ENCODE measurements at places on chromosomes 11 and 22.
A peak's percentile ranks its signal among the peaks of the same experiment; 100 is the strongest.

GRCh38 chr11:60942970-60943565 lies 8.9 kb downstream of the SLC15A3 start:
- peak; percentile 51 for DNase-seq

DNA sequence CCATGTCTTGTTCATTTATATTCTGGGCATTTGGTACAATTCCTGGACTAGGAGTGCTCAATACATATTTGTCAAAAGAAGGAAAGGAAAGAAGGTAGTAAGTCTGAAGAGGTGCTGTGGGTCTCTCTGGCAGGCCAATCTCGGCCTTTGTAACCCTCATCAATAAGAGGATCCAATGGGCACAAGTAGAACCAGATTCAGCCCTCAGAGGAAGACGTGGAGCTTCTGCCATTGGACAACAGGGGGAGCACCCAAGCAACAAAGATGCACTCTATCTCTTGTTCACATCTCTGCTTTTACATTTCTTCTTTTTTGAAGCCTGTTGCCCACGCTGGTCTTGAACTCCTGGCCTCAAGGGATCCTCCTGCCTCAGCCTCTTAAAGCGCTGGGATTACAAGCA lies 2.2 kb upstream of the VPS11 start:
- peak; percentile 62 for DNase-seq

DNA sequence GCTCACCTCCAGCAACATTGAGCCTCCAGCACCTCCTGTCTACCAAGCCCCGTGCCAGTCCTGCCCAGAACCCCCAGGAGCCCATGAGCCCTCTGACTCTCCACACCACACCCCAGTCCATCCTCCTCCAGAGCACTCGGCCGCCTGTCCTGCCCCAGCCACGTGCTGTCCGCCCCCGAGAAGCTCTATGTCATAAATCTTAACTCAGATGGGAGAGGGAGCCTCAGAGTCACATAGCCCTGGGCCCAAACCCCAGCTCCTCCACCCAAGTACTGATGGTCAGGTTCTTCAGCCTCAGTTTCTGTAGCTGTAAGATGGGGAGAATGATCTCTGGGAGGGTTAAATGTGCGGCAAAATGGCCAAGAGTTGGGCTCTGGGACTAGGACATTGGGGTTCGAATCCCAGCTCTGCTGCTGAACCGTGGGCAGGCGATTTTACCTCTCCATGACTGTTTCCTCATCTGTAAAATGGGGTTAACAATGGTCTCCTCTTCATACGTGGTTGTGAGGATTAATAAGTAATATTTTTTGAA lies 27.8 kb downstream of the CYTH4 start:
- DNase-seq: no peak

- DNase-seq: peak; percentile 29
These were observed 263.1 kb downstream of the TMEM135 start for GRCh38 chr11:87300640-87301380.

- DNase-seq: peak; percentile 78
These were observed 12.9 kb downstream of the ABTB2 start for GRCh38 chr11:34344768-34345539.

GRCh38 chr11:4903484-4903883 lies at the start of gene OR51A7:
OR51A7 (plus strand) TSS chr11:4903783; CDS start chr11:4907370, 3,587 bp downstream.
- DNase-seq: no peak

- no peak for DNase-seq
These were observed 34.0 kb downstream of the HIPK3 start for GRCh38 chr11:33291004-33291777.

DNA sequence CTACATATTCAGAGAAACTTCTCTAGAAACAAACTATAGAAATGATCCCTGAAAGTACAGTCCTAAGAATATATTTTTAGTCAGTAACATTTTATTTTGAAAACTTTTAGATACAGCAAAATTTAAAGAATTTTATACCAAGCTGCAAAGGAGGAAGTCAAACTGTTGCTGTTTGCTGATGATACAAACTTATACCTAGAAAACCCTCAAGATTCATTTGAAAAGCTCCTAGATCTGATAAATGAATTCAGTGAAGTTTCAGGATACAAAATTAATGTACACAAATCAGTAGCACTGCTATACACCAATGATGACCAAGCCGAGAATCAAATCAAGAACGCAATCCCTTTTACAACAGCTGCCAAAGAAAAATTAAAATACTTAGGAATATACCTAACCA lies 10.1 kb downstream of the ZBTB44 start:
- DNase-seq: no peak

GRCh38 chr22:44782363-44782963 lies 30.1 kb downstream of the ARHGAP8 start:
- no peak for DNase-seq

DNA sequence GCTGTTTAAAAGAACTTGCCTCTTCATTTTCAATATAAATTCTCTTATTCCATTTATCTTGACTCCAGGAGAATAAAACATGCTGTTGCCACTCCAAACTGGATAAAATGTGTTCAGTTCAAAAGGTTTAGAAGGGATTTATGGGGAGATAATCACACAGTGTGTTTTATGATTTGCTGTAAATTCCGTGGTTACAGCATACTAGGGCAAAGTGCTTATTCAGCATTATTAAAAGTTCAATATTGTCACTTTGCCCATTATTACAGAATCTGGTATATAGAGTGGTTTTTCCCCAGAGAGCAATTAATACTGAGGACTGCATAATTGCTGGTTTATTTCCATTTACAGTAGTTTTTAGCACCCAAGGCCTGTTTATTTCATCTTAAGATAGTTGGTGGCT lies 780.9 kb upstream of the RAG2 start:
- no peak for DNase-seq

DNA sequence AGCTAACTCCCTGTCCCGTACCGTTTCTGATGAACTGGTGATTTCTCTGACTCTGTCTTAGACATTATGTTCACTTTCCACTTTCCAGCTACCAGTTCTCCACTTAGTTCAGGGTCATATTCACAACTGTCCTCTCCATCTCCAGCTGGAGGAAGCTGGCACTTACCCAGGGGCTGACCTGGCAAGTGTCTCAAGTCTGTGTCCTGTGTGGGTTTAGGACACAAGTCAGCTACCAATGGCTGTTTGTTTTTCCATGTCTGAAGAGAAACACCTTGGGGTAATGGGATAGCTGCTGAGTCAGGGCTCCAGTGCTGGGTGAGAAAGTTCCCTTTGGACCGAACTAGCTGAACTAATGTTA lies 134.4 kb downstream of the CSNK2A3 start:
- DNase-seq: no peak

GRCh38 chr22:21707677-21708076 lies 27.9 kb downstream of the YPEL1 start:
- DNase-seq: no peak

DNA sequence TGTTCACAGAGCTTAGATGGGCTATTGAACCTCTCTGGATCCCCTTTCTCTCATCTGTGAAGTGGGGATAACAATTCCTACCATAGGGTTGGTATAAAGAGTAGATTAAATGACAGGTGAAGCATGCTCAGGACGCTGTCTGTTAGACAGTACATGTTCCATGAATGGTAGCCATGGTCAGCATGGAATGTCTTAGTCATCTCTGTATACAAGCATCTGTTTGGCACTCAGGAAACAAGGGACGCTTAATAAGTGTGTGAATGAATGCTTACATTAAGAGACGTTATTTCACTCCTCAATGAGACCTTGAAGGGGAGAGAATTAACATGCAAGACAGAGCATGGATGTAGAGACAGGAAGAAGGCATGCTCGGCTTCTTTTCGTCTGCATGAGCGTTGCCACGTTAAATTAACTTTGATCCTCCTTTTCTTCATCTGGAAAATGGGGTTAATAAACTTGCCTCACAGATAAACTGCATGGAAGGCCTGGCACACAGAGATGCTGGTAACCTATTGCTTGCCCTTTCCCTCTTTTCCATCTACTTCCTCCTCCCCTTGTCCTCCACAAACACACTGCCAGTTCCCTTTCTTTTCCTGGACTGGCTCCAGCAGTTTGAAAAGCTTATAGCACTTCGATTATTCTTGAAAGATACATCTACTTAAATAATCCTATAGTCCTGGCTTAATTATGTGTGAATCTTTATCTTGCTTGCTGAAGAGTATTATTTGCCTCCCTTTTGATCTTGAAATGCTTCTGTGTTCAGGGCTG lies 267.2 kb upstream of the MTNR1B start:
- no peak for DNase-seq

DNA sequence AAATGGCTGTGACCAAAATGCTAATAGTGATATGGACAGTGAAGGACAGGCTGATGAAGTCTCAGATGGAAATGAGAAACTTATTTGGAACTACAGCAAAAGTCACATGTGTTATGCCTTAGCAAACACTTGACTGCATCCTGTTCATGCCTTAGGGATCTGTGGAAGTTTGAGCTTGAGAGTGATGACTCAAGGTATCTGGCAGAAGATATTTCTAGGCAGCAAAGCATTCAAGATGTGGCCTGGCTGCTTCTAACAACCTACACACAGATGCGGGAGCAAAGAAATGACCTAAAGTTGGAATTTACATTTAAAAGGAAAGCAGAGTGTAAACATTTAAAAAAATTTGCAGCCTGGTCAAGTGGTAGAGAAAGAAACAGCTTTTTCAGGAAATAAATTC lies 28.1 kb upstream of the CD81 start:
- DNase-seq: peak; percentile 31

- no peak for DNase-seq
These were observed 3.7 kb downstream of the SNX19 start for GRCh38 chr11:130912552-130912951.

DNA sequence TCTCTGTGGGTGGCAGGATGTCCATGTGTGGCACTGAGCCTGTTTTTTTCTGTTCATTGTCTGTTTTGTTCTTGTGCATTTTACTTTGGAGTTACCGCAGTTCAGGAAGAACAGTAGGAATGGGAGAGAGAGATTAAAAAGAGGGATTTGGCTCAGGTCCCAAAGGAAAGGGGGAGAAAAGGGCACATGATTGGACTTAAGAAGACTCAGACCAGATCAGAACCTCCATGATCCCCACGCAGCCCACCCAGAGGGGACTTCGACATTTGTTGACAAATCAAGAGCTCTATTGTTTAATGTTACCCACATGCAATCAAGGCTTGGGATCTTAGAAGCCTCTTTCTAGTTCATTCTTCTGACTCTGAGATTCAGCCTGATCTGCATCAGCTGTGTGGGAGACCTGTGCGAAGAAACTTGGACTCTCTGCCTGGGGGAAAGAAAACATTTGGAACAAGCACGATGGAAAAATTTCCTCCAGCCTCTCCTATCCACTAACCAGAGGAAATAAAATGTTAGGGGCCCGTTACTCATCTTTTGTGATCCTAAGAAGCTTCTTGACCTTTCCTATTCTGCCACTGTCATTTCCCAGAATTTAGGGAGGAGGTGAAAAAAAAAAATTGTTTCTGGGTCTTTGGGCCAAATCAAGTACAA lies 119.2 kb downstream of the SPON1 start:
- no peak for DNase-seq

DNA sequence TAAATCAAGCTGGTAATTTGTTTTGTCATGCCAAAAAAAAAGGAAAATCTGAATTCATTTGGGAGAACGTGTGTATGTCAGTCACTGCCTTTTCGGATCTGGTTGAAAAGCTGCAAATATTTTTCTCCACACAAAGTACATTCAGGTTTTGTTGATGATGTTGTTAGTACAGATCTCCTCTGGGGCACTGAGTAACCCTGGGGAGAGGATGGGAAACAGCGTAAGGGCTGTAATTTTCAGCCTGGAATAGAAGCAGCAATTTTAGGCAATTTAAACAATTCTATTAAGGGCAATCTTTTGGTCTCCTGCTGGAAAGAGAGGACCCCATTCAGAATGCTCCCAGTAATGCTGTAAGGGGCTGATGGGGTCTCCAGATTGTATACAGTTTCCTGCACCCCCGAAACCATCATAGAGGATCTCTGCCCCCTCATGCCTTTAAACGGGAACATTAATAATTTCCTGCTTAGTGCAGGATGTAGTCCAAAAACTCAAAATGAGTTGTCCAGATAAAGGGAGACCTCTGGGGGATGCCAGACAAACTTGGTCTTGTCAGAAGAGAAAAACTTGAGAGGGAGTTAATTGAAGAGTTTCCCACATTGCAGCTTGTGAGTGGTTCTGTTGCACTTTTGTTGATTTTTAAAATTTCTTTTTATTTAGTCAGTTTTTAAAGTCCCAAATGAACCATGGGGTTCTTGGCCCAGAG lies 132.3 kb downstream of the COMMD9 start:
- no peak for DNase-seq

- no peak for DNase-seq
These were observed 129.7 kb downstream of the TRIM44 start for GRCh38 chr11:35792148-35792845.
